Stimulated activated CD8-positive, alpha-beta memory T cell treated with anti-CD3 and anti-CD28 coated beads, Interleukin-4, amount 100 ng/mL, for 1 hour (primary cell): ENCODE measurements at places on chromosomes 12 and 14.

DNA sequence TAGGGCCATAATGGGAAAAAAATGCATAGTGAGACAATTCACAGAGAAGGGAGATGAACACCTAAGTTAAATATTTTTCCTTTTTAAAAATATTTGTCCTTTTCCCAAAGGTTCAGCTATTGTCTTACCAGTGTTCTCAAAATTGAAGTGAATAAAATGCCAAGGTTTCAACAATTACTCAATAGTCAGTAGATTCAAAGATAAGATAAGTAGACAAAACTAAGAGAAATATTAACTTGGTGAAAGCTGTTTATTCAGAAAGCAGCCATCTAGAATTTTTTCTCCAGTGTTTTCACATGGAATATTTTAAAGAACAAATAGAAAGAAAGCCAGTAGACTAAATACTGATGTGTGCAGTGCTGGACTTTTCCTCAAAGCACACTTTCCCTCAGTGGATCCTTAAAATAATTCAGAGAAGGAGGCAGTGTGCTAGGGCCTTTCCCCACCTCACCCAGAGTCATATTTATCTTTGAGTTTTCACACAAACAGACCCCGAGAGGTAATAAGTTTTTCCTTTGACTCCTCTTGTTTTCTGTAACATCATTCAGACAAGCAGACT, 144.5 kb upstream of the PLEKHG7 start:
- DNase-seq = no peak

- no peak for DNase-seq
Observed at GRCh38 chr12:48940181-48940580, 14.9 kb upstream of the FKBP11 start.

GRCh38 chr12:625998-626397, 37.2 kb downstream of the NINJ2 start:
- no peak for DNase-seq

GRCh38 chr14:65433646-65434045, 21.1 kb downstream of the FUT8 start:
- DNase-seq = no peak

- DNase-seq = no peak
Observed at GRCh38 chr14:33997611-33998010, 46.7 kb upstream of the EGLN3 start.

GRCh38 chr12:41055875-41056577, 132.1 kb upstream of the PDZRN4 start:
- no peak for DNase-seq

DNA sequence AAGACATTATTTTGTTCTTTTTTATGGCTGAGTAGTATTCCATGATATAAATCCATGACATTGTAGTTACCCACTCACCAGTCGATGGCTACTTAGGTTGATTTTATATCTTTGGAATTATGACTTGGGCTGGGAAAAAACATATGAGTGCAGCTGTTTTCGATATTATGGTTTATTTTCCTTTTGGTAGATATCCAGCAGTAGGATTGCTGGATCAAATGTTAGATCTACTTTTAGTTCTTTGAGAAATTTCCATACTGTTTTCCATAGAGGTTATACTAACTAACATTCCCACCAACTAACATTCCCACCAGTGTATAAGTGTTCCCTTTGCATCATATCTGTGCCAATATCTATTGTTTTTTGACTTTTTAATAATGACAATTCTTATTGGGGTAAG, 29.9 kb upstream of the PTPRR start:
- DNase-seq = no peak

- DNase-seq = no peak
Observed at GRCh38 chr12:70590549-70591226, 46.5 kb downstream of the PTPRB start.

GRCh38 chr12:52691076-52691840, 11.1 kb upstream of the KRT1 start:
- peak; percentile 23 for DNase-seq

GRCh38 chr14:86858031-86858430, 1135.0 kb downstream of the GALC start:
- no peak for DNase-seq

GRCh38 chr14:64763085-64763782, 59.0 kb downstream of the PLEKHG3 start:
- no peak for DNase-seq

DNA sequence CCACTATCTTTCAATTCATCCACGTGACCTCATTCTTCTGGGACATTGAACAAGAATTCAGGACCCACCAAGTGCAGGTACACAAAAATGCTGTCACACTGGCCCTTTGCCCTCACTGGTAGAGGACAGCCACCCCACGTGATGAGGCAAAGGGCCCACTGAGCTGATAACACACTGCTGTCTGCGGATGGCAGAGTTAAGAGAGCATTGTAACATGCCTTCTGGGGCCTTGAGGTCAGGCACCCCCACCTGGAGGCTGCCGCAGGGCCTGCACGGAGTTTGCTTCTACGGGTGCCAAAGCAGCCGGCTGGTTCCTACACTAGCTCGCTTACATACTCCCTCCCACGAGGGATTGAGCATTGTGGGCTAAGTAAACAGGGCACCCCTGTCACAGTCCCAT, 101.0 kb downstream of the LRIG3 start:
- no peak for DNase-seq

DNA sequence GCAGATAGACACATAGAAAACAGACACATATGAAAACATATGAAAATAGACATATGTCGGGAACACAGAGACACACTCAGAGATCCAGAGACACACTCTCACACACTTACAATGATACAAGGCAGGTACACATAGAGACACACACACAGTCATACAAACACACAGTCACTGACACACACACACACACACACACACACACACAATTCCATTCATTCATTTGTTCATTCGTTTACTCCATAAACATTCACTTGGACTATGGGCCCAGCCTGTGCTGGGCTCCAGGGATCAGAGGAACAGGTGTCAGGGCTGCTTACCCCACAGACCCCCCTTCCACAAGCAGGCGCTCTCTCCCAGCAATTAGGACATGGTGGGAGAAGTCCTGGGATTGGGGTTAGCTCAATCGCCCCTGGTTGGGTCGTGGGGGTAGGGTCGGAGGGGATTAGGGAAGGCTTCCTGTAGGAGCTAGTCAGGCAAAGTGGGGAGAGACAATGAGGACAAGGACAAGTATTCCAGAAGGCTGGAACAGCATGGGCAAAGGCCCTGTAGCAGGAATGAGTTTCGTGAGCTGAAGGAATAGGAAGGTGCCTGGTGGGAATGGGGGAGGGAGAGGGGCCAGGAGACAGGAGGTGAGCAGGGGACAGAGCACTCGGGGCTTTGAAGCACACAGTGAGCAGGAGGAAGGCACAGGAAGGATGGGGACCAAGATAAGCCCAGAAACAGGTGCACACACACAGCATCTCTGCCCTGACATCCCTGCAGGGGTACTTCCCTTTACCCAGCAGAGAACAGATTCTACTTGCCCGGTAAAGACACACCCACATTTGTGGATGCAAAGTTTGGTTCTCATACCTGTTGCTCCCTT, 6.5 kb downstream of the RASAL1 start:
- no peak for DNase-seq

DNA sequence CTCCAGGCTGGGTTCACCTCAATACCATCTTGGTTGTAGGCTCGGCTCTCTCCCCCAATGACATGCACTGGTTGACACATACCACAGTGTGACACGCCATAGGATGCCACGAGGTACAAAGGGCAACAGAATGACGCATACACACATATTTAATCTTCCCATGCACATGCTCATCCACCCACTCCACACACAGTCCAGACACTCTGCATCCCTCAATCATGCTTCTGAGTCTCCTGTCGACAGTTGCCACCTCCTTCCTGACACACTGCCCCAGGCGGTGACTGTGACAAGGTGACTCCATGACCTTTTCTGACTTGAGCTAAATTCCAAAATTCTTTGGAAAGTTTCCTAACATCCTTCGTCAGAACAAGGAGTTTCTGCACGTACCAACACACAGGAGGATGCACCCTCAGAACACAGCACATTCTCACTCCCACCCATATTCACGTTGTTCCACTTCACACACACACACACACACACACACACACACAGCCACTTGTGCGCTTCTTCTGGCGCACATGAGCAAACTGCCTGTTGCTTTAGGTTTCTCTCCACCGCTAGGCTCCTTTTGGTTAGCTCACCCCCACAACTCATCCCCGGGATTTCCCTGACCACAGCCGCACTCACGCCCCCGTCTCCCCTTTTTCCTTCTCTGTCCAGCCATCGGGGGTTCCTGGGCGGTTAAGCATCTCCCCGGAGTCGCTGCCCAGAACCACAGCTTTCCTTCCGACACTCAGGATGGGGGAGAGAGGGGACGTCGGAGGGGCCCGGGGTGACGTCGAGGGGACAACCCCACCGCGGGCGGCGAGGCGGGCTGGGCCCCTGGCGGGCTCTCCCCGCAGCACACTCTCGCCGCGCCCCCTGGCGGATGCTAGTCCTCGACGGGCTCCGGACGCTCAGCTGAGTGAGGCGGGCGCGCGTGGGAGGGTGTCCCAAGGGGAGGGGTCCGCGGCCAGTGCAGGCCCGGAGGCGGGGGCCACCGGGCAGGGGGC, 536 bp upstream of the WNT1 start:
- DNase-seq = peak; percentile 63

- no peak for DNase-seq
Observed at GRCh38 chr12:57832966-57833365, 13.6 kb downstream of the CTDSP2 start.
